CD4-positive, alpha-beta T cell treated with Interleukin-15 for 1 hour (primary cell): ENCODE measurements at places on chromosomes 2 and 18.
A peak's percentile ranks its signal among the peaks of the same experiment; 100 is the strongest.

DNA sequence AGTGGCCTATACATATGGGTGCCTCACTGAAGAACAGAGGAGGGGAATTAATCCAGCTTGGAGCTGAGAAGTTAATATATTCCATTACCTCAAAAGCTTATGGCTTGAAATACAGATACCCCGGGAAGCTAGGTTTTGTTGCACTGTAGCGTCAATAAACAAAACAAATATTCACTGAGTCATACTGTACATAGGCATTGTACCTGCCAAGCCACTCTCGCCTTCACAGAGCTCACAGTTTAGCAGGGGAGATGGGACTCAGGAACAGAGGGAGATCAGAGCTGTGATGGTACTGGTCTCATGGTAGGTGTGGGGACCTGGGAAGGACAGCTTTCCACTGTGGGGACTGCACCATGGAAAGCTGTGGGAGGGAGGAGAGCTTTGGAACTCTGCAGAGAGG lies 111.2 kb upstream of the ST6GAL2 start:
- DNase-seq = no peak

DNA sequence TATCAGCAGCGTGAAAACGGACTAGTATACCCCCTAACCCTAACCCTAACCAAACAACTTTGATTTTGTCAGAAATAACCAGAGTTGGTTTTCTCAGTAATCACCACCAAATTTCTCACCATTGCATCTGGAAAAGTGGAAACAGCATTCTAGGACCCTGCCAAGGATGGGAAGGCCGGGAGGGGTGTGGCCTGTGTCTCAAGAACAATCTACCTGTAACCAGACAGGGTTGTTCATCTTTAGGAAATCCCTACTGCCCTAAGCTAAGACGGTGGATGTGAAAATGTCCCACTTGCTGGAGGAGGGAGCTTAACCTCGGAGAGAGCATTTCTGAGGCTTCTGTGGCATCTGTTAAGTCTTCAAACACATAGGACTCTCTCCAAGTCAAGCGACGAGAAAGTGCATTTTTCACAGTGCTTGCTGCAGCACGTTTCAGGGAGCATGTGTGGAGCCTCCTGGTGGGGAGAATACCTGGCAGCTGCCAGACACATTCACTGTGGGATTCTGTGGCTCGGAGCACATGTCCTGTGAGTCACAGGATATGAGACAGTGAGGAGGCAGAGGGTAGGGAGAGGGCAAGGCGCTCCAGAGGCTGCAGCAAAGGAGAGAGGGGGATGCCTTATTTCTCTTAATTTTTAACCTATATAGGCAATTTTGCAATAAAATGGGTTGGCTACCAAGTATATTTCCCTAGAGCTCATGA lies 207.5 kb downstream of the SPP2 start:
- no peak for DNase-seq

- no peak for DNase-seq
These were observed 12.2 kb downstream of the EVX2 start for GRCh38 chr2:176071330-176072291.

- peak; percentile 50 for DNase-seq
These were observed 2.1 kb downstream of the PCBP1 start for GRCh38 chr2:70089220-70089982.

DNA sequence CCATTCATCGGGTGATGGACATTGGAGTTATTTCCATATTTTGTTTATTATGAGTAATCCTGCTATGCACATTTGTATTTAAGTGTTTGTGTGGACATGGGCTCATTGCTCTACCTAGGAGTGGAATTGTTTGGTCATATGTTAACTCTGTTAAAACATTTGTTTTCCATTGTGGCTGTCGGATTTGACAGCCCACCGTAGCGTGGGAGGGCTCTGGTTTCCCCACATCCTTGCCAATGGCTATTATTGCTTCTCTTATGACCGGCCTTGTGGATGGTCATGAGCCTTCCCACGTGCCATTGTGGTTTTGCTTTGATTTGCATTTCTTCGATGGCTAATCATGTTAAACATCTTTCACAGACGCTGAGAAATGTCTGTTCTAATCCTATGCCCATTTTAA lies 92.0 kb downstream of the ZNF236 start:
- no peak for DNase-seq

DNA sequence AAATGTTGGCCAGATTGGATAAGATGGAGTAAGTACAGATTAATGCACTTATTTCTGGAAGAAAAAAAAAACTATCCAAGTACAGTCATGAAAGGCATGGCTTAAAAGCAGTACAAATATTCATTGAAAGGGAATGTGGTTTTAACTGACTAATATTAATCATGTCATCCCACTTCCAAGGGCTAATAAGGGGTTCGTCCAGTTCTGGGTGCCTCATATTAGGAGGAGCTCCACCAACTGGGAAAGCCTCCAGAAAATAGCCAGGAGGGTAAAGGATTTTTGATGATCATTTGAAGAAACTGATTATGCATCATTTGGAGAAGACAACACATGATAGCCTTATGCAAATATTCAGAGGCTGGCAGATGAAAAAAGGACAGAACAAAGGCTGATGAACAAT lies 115.2 kb upstream of the ARL5A start:
- no peak for DNase-seq

DNA sequence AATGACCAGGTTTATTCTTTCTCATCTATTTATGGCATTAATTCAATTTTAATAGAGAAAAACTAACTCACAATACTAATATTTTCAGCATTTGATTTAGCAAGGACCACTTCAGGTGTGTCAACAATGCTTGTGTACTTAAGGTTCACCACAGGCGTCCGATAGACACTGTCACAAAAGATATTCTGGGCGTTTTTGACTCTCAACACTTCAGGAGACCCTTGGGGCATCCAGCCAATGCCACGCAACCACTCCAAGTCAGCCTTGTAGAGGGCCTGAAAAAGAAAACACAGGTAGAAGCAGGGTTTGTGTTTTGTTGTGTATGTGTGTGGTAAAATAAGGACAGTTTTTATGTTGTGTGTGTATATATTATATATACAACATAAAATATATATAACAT lies 158.2 kb downstream of the NEB start:
- no peak for DNase-seq

GRCh38 chr2:40450796-40451430 lies 977 bp downstream of the SLC8A1 start:
- peak; percentile 35 for DNase-seq
